GM23338 (cell line): ENCODE measurements at places on chromosomes 1 and 21.

DNA sequence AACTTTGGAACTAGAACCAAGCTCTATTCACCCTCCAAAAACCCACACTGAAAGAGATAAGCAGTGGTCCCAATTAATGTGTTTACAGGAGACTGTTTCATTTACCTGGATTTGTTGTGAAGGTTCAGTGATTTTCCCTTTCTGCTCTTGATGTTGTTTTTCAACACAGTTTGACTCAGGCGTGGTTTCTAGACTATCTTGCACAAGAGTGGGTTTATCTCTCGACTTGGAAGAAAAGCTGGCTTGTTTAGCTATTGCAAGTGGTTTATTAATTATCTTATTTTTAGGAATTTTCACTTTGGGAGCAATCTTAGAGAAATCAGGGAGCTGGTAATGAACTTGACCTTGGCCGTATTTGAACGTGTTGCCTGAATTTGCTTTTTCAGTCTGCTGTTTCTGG, 5.3 kb downstream of the AKNAD1 start:
- H3K4me3 ChIP-seq: no peak overlapping the region
- no peaks in the 10 kb centered on the region for H3K27me3 ChIP-seq
- no peaks in the 10 kb centered on the region for H3K4me1 ChIP-seq
- H3K27ac ChIP-seq: no peak overlapping the region
- DNase-seq: no peak

DNA sequence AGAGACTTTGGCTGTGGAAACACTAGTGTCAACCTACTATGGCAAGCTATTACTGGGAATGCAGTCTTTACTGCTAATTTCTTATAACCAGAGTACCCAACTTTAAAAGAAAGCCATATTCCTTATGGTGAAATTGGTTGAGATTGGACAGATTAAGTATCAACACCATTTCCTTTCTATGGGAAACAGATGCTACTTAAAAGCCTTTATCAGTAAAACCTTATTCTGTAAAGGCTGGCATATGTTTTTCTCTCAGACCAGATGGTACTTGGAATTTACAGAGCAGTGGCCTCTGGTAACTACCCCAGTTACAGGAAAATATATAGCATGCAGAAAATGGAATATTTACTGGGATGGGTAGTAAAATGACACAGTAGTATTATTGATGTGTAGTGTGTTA, 18.8 kb downstream of the IFI44 start:
- no peak overlapping the region for H3K27ac ChIP-seq
- no peaks in the 10 kb centered on the region for H3K4me1 ChIP-seq
- H3K27me3 ChIP-seq: no peaks in the 10 kb centered on the region
- no peak overlapping the region for H3K4me3 ChIP-seq

GRCh38 chr1:166808952-166809351, 30.3 kb upstream of the POGK start:
- H3K36me3 ChIP-seq: no peaks in the 10 kb centered on the region
- H3K4me3 ChIP-seq: no peak overlapping the region
- H3K27me3 ChIP-seq: no peaks in the 10 kb centered on the region
- H3K4me1 ChIP-seq: no peaks in the 10 kb centered on the region
- peak; percentile 26 for DNase-seq

DNA sequence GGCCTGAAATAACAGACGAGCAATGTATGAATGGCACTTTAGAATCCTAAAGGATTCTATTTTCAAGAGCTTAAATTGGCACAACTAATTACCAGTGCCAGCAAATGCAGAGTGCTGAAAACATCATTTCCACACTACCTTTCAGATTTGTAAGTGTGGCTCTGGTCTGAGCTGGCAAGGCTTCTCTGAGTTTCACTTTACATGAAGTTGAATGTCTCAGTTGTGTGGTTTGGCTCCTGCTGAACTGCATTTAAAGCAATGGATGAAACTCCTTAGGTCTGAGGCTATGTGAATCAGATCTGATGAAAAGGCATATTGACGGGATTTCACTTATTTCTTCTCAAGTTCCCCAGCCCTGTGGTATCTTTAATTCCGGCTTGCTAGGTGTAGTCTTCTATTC, 114.8 kb upstream of the PTGFR start:
- no peaks in the 10 kb centered on the region for H3K4me1 ChIP-seq
- H3K27me3 ChIP-seq: no peaks in the 10 kb centered on the region
- no peak overlapping the region for H3K27ac ChIP-seq
- no peak for DNase-seq
- no peaks in the 10 kb centered on the region for H3K36me3 ChIP-seq

DNA sequence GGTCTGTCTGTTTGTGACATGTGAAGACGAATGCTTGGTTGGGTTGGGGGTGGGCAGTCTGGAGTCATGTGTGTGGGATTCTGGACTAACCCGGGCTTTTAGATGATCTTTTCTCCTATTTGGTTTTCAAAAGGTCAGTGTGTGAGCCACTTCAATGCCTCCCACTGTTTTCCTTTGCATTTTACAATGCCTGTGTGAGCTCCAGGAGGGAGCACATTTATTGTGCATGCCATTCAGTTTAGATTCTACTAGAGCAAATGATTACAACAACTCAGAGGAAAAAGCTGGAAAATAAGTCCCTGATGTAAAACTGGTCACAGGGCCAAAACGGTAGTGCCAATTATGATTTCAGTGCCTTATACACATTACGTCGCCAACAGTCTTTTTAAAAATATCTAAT, 90.9 kb downstream of the LYPLAL1 start:
- no peaks in the 10 kb centered on the region for H3K27me3 ChIP-seq
- H3K27ac ChIP-seq: no peak overlapping the region
- peaks cover 14% of the 10 kb centered on the region for H3K4me1 ChIP-seq
- H3K36me3 ChIP-seq: no peaks in the 10 kb centered on the region

GRCh38 chr1:84089465-84089864, 54.6 kb upstream of the PRKACB start:
- no peaks in the 10 kb centered on the region for H3K36me3 ChIP-seq
- no peak overlapping the region for H3K4me3 ChIP-seq
- no peak for DNase-seq
- peaks cover 3% of the 10 kb centered on the region; the same call in 1 of the 2 replicates for H3K4me1 ChIP-seq

DNA sequence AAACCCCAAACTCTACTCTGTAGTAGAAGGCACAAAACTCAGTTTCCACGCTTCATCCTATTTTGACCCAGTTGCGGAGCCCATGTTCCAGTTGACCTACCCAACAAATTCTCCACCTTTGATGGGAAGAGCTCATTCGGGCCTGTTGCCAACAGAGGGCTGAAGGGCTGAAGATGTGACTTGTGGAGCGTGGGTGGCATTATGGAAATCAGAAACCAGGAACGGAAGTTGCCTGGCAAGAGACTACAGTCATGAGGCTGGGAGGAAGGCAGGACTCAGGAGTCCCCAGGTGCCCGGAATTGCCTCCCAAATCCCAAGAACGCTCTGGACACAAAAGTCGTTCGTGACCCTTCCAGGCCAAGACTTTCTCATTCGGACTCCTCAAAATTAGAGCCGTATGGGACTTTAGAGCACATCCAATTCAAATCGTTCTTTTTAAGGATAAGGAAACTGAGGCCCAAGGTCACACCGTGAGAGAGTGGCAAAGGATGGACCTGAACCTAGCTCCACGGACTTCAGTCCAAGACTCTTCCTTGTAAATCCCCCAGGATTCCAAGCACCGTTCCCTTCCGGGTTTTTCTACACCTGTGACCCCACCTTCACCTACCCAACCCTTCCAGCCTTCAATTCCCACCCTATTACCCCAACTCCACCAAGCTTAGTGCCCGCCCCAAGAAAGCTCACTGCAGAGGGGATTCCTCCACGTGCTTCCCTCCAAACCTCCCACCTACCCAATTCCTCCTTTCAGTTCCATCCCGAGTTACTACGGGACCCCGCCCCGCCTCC, 739 bp downstream of the SMG5 start:
- H3K4me1 ChIP-seq: peaks cover 16% of the 10 kb centered on the region
- H3K4me3 ChIP-seq: peak overlapping the region; percentile 83
- peaks cover 26% of the 10 kb centered on the region for H3K36me3 ChIP-seq
- H3K27me3 ChIP-seq: no peaks in the 10 kb centered on the region
- peak; percentile 18 for DNase-seq

GRCh38 chr1:37764888-37765441, at the start of gene EPHA10:
TSS of gene EPHA10 (minus strand) at chr1:37765120. CDS start at chr1:37765066, 54 bp downstream.
- H3K27ac ChIP-seq: no peak within 1 kb of the TSS
- H3K4me1 ChIP-seq: peaks cover 19% of the 10 kb centered on the region
- peak within 1 kb of the TSS; percentile 66 for H3K4me3 ChIP-seq
- DNase-seq: peak; percentile 96
- no peaks in the 10 kb centered on the region for H3K36me3 ChIP-seq

DNA sequence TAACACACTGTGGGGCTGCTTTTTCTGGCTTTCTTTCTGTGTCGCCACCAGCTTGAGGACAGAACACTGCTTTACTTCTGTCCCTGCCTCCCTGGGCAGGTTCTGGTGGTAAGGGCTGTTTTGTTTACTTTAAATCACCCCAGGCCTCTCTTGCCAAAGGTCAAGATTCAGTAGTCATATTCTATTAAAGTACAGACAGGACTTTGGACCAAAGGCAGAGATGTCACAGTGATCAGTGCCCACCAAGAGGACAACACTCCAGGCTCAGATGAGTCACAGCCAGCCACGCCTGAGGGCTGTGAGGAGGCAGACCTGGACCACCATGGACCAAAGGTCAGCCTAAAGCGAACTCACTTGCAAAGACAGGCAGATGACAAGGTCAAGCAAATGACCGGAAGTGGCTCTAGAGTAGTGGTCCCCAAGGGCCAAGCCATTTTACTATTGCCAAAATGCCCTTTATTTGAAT, 200.0 kb downstream of the RHOU start:
- no peak overlapping the region for H3K4me3 ChIP-seq
- no peak overlapping the region for H3K27ac ChIP-seq
- H3K36me3 ChIP-seq: no peaks in the 10 kb centered on the region
- peaks cover 8% of the 10 kb centered on the region; the same call in 1 of the 2 replicates for H3K4me1 ChIP-seq
- no peaks in the 10 kb centered on the region for H3K27me3 ChIP-seq

- H3K4me3 ChIP-seq: no peak overlapping the region
- H3K27ac ChIP-seq: no peak overlapping the region
- H3K36me3 ChIP-seq: no peaks in the 10 kb centered on the region
- H3K27me3 ChIP-seq: no peaks in the 10 kb centered on the region
- no peak for DNase-seq
- H3K4me1 ChIP-seq: no peaks in the 10 kb centered on the region
These were observed 159.9 kb upstream of the RUNX1 start for GRCh38 chr21:35208810-35209517.

- no peaks in the 10 kb centered on the region for H3K27me3 ChIP-seq
- H3K36me3 ChIP-seq: no peaks in the 10 kb centered on the region
- no peak overlapping the region for H3K27ac ChIP-seq
- no peak for DNase-seq
- no peaks in the 10 kb centered on the region for H3K4me1 ChIP-seq
These were observed 25.2 kb downstream of the PDE4B start for GRCh38 chr1:65817891-65818290.

DNA sequence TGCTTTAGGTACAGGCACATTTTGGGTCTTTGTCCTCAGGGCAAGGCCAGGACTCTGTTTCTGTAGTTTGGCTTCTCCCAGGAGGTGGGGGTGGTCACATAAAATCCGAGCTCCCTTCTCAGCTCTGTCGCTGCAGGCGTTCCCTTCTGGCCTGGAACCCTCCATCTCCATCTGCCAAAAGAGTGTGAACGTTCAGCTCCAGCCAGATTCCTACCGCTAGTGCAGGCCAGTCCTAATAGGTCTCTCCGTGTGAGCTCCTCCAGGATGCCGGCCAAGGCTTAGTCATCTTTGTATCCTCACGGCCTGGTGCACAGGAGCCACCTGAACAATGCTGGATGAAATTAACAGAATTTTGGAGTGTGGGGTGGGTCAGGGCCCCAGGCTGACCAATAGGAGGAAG, 19.9 kb upstream of the KCNA10 start:
- H3K27me3 ChIP-seq: no peaks in the 10 kb centered on the region
- H3K27ac ChIP-seq: no peak overlapping the region
- H3K4me3 ChIP-seq: no peak overlapping the region
- H3K4me1 ChIP-seq: no peaks in the 10 kb centered on the region

DNA sequence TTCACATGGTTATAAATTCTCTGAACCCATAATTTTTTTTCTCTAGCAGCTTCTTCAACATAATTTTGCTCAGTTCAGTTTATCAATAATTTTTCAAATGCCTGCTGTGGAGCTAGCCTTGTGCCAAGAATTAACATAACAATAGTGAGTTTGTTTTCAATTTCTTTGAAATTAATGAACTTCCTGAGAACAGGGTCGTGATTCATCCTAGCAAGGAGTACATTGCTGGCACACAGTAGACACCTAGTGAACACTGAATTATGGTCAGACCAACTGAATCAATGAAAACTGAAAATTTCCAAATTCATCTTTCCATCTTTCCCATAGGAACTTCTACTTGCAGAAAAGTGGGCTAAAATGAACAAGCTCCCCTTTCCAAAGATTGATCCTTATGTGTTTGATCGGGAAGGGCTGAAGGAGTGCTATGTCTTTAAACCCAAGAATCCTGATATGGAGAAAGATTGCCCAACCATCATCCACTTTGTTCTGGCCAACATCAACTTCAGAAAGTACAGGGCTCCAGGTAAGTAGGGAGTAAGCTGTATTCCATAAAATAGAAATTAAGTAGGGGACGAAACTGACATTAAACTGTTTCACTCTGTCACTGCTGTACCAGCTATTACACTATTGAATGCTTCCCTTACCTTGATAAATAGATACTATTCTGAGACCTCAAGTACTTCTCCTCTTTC, 148.7 kb downstream of the PLA2G4A start:
- no peak for DNase-seq
- no peaks in the 10 kb centered on the region for H3K36me3 ChIP-seq
- H3K27ac ChIP-seq: no peak overlapping the region
- peaks cover 8% of the 10 kb centered on the region; the same call in 1 of the 2 replicates for H3K4me1 ChIP-seq

DNA sequence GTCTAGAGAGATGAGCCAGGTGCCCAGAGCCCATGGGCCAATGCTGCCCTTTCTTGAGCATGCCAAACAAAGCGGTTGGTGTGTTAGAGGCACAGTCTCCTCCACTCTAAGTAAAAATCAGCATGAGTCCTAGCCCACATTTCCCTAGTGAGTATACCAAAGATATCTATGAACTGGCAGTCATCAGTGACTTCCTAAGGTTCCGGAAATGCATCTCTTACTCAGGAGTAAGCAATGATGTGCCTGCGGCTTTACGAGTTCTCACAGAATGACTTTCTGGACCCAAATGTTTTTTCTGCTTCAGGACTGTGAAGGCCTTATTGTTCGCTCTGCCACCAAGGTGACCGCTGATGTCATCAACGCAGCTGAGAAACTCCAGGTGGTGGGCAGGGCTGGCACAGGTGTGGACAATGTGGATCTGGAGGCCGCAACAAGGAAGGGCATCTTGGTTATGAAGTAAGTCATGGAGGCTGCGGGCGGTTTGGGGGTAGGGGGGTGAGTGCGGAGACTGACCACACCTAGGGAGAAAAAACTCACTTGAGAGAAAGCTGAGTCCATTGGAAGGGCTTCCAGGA, 9.2 kb downstream of the PHGDH start:
- H3K27me3 ChIP-seq: no peaks in the 10 kb centered on the region
- 0 out of 2 replicates have a peak overlapping the region, but pooled peaks have one; percentile 19 for H3K27ac ChIP-seq
- H3K36me3 ChIP-seq: peaks cover 63% of the 10 kb centered on the region
- no peak overlapping the region for H3K4me3 ChIP-seq

DNA sequence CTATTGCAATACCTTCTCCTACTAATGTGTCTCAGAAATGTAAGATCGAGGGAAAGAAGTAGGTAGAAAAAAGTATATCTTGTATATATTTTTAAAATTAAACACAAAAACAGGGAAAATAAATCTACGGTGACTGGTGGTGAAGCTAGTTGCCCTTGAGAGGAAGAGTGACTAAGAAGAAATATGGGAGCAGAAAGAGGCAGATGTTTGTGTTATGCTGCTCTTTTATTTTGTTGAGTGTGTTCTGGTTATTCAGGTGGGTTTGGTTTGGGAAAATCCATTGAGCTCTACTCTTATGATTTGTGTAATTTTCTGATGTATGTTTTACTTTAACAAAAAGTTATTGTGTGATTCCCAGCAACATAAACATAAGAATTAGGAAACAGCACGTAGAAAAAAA, 444.9 kb upstream of the B3GALT2 start:
- no peak overlapping the region for H3K4me3 ChIP-seq
- no peaks in the 10 kb centered on the region for H3K36me3 ChIP-seq
- no peaks in the 10 kb centered on the region; the same call in 1 of the 2 replicates for H3K4me1 ChIP-seq
- no peaks in the 10 kb centered on the region for H3K27me3 ChIP-seq
- no peak overlapping the region for H3K27ac ChIP-seq

- no peaks in the 10 kb centered on the region for H3K27me3 ChIP-seq
- DNase-seq: peak; percentile 10
These were observed 36.5 kb downstream of the LGALS8 start for GRCh38 chr1:236560213-236560771.
